Transverse colon (tissue), 4 donors: ENCODE measurements at places on chromosomes 6 and 20. TPM values are rescaled to one million over a fixed set of nuclear protein-coding genes. Genes with fewer than 3 reads are reported as not detected.

CD93 gene
- 6.3 TPM for total RNA-seq

NMBR gene
- not detected for total RNA-seq

FAXC gene
- 0.75 TPM for total RNA-seq

PRR18 gene
- not detected for total RNA-seq

SNX5 gene
- total RNA-seq, result 147 TPM

IL17A gene
- total RNA-seq, result not detected

C20orf141 gene
- not detected for total RNA-seq

TRIM15 gene
- total RNA-seq, result 90.7 TPM

ZNF184 gene
- total RNA-seq, result 7.5 TPM

HLA-DOA gene
- 1.4 TPM for total RNA-seq

DNA sequence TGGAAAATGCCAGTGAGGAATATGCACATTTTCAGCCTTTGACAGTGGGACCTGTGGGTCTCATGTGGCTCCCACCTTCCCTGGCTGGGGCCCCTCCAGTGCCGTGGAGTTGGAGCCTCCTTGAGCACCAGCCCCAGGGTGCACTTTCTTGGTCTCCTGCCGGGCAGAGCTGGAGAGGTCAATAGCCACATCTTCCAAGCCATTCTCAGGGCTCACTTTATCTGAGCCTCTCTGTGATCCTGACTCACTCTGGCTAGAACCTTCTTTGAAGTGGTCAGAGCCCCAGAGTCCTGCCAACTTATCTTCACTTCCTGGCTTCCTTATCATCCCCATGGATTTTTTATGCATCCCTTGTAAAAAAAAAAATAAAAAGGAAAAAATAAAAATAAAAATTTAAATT lies 5.7 kb downstream of the VSX1 start:
- no peak overlapping the region for H3K27ac ChIP-seq
- no peaks in the 10 kb centered on the region for H3K36me3 ChIP-seq
- no peak for DNase-seq
- H3K27me3 ChIP-seq, result peaks cover 80% of the 10 kb centered on the region
- no peak overlapping the region for H3K4me3 ChIP-seq
- H3K4me1 ChIP-seq, result peaks cover 1% of the 10 kb centered on the region

DNA sequence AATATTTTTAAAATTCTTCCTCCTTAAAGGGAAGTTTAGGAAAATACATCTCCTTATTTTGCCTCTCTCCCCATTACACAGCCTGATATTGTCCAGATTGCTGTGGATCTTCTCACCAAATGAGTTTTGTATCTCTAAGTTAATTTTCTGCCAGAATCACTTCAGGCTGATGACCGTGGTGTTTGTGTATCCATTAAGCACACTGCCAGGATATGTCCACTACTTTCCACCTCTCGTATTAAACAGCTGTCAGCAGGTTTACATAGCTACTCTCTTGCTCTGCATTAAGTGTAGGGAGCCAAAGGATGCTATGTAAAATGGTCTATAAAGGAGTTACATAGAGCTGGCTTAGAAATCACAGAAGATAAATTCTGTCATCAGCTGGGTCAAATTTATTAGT lies 201.1 kb downstream of the ZFAND3 start:
- no peak overlapping the region for H3K4me3 ChIP-seq
- no peak overlapping the region for H3K27ac ChIP-seq
- H3K4me1 ChIP-seq, result peaks cover 44% of the 10 kb centered on the region
- no peaks in the 10 kb centered on the region for H3K27me3 ChIP-seq

DNA sequence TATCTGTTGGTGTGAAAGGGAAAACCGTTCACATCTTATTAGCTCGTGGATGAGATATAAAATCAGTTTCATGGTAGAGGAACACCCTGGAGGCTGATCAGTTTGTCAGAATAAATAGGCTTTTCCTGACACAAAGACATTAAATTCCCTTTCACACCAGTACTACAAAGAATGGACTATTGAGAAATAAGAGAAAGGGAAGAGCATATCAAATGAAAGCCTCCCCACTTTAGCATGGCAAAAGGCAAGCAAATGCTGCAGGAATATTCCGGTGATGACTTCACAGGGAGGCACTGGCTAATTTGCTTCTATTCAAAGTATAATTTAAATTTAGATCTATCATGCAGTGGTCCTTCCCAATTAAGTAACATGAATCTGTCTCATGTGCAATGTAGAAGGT lies 115.9 kb upstream of the AGPAT4 start:
- H3K27ac ChIP-seq, result no peak overlapping the region
- H3K4me1 ChIP-seq, result no peaks in the 10 kb centered on the region
- H3K4me3 ChIP-seq, result no peak overlapping the region
- no peaks in the 10 kb centered on the region for H3K27me3 ChIP-seq
- no peaks in the 10 kb centered on the region for H3K36me3 ChIP-seq

GRCh38 chr6:33983109-33983716 lies 162.7 kb downstream of the GRM4 start:
- peak overlapping the region; percentile 17 for H3K4me3 ChIP-seq
- peak; percentile 74 for DNase-seq
- no peaks in the 10 kb centered on the region for H3K27me3 ChIP-seq
- no peaks in the 10 kb centered on the region for H3K36me3 ChIP-seq
- H3K4me1 ChIP-seq, result peaks cover 14% of the 10 kb centered on the region

GRCh38 chr6:35025232-35026188 lies 115.6 kb downstream of the TCP11 start:
- no peaks in the 10 kb centered on the region for H3K27me3 ChIP-seq
- H3K4me3 ChIP-seq, result no peak overlapping the region
- peak overlapping the region; percentile 91 for H3K27ac ChIP-seq
- H3K36me3 ChIP-seq, result no peaks in the 10 kb centered on the region

DNA sequence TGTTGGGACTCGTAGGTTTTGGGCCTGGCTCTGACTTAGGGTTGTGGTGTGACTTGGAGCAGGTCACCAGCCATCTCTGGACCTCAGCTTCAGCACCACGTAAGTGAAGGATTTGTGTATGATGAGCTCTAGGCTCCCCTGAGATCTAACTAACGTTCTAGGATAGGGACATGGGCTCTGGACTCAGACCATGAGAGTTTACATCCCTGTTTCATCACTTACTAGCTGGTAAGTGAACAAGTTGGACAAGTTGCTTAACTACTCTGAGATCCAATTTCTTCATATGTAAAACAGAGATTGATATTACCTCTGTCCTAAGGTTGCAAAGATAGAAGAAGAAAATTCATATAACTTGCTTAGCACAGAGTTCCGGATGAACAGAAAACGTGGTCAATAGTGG lies 20.3 kb upstream of the PNPLA1 start:
- no peak overlapping the region for H3K4me3 ChIP-seq
- H3K27ac ChIP-seq, result no peak overlapping the region

GRCh38 chr6:47457370-47457769 lies 20.2 kb upstream of the CD2AP start:
- H3K27me3 ChIP-seq, result no peaks in the 10 kb centered on the region
- no peak overlapping the region for H3K4me3 ChIP-seq
- H3K4me1 ChIP-seq, result peaks cover 9% of the 10 kb centered on the region
- no peak overlapping the region for H3K27ac ChIP-seq

- H3K4me3 ChIP-seq, result no peak overlapping the region
- no peak for DNase-seq
- no peaks in the 10 kb centered on the region for H3K4me1 ChIP-seq
- no peak overlapping the region for H3K27ac ChIP-seq
Observed at GRCh38 chr6:54415517-54415916, 107.3 kb downstream of the TINAG start.

DNA sequence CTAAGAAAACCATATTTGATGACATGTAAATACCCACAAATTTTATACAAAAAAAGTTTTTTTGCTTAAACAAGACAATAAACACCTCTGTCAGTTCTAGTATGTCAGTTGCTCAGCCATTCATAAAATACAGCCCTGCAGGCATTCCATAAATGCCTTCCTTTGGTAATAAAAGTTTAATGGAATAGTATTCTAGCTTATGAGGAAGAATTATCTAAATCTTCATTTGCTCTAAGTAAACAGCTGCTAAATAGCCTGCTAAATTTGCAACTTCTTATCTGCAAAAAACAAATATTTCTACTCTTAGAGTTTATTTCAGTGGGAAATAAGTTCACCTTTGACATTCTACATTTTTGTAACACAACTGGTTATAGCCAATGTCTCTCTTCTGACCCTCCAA lies 108.8 kb downstream of the SMLR1 start:
- H3K4me3 ChIP-seq, result no peak overlapping the region
- no peak for DNase-seq
- H3K27ac ChIP-seq, result no peak overlapping the region
- peaks cover 7% of the 10 kb centered on the region for H3K4me1 ChIP-seq

DNA sequence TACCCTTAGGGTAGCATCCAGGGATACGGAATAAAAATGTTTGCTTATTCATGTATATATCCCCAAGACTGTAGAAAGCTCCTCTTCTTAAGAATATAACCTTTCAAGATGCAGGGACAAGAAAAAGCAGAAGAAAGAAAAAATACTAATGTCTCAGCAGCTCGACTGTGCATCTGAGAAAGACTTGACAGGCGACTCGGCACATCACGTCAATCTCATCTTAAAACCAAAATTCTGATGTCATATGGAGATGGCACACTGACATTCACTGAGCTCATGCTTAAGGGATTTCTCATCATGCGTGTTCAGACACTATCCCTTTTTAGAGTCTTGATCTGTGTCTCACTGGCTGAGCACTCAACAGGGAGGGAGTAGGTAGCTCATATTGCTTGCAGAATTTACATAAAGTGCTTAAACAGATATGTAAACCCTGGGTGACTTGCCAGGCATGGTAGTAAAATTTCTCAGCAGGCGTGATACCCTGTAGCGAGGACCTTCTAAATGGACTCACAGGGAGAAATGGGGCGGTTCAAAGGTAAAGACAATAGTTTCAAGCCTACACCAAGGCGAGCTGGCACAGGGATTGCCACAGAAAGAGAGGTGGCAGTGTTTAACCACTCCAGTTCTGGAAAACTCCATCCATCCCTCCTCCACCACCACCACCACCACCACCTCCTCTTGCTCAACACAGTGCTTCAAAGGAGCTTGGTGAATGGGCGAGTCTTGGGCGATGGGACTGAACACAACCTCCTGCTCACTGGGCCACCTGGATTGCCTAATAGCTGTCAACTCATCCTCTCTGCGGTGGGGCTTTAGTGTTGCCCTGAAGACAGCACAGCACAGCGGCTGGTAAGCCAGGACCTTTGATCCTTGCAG lies 330.5 kb downstream of the TFAP2A start:
- H3K36me3 ChIP-seq, result no peaks in the 10 kb centered on the region
- no peaks in the 10 kb centered on the region for H3K27me3 ChIP-seq

GRCh38 chr6:138230759-138231380 lies 12.6 kb upstream of the PBOV1 start:
- H3K36me3 ChIP-seq, result no peaks in the 10 kb centered on the region
- no peak overlapping the region for H3K4me3 ChIP-seq
- H3K27ac ChIP-seq, result peak overlapping the region; percentile 53
- no peaks in the 10 kb centered on the region for H3K27me3 ChIP-seq

- peaks cover 22% of the 10 kb centered on the region for H3K4me1 ChIP-seq
- peak overlapping the region; percentile 88 for H3K27ac ChIP-seq
- H3K36me3 ChIP-seq, result no peaks in the 10 kb centered on the region
Observed at GRCh38 chr6:117483645-117484016, 1.2 kb downstream of the DCBLD1 start.

- H3K36me3 ChIP-seq, result no peaks in the 10 kb centered on the region
- no peaks in the 10 kb centered on the region for H3K4me1 ChIP-seq
- no peak overlapping the region for H3K27ac ChIP-seq
- no peak for DNase-seq
Observed at GRCh38 chr20:41213150-41213820, 75.9 kb downstream of the PLCG1 start.

- H3K27ac ChIP-seq, result peak within 1 kb of the TSS; percentile 84
- peaks cover 34% of the 10 kb centered on the region for H3K27me3 ChIP-seq
- H3K36me3 ChIP-seq, result no peaks in the 10 kb centered on the region
- peak within 1 kb of the TSS; percentile 6 for H3K4me3 ChIP-seq
- H3K4me1 ChIP-seq, result peaks cover 3% of the 10 kb centered on the region
Observed at GRCh38 chr6:106085984-106086813, at the start of gene PRDM1. Gene PRDM1, plus strand, starts transcription at chr6:106086336. Its CDS starts 218 bp downstream, at chr6:106086554.

GRCh38 chr6:152184917-152185574 lies 377.6 kb downstream of the ESR1 start:
- H3K27ac ChIP-seq, result peak overlapping the region; percentile 56
- H3K27me3 ChIP-seq, result no peaks in the 10 kb centered on the region
- H3K4me1 ChIP-seq, result no peaks in the 10 kb centered on the region

DNA sequence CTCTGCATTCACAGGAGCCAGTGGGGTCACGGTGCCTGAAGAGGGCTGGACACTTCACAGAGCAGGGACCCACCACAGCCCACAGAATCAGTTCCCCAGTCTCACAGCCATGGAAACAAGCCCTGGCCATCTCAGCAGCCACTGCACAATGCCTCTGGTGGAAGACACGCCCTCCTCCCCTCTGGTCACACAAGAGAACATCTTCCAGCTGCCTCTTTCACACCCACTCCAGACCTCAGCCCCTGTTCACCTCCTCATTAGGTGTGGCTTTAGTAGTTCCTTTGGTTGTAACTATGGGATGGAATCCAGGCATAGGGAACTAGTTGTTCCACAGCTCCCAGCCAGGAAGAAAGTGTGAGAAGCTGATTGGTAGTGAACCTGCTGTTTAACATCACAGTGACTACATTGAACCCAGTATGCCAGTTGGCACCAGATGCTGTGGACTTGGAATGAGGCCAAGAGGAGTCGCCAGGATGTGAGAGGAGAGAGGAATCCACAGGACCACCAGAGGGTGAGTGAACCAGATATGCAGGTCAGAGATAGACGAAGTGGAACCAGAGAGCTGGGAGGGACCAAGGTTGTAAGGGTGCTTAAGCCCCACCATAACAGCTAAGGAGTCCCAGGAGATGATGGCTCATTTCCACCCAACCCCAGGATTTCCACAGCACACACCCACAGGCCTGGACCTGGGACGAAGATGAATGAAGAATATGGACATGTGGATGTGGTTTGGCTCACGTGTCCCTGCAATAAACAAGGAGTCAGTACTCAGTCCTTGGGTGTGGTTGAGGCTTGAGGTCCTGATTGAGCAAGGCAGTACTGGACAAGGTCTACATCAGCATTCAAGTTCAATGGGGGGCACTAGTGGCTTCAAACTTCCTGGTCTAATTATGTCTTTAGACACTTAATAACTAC lies 8.8 kb upstream of the BTN3A3 start:
- no peak for DNase-seq
- no peaks in the 10 kb centered on the region for H3K27me3 ChIP-seq
- no peaks in the 10 kb centered on the region for H3K36me3 ChIP-seq
- no peaks in the 10 kb centered on the region for H3K4me1 ChIP-seq
- no peak overlapping the region for H3K4me3 ChIP-seq

- no peaks in the 10 kb centered on the region for H3K36me3 ChIP-seq
- no peaks in the 10 kb centered on the region for H3K27me3 ChIP-seq
- H3K4me3 ChIP-seq, result peak overlapping the region; percentile 85
- H3K4me1 ChIP-seq, result peaks cover 27% of the 10 kb centered on the region
Observed at GRCh38 chr6:38640216-38640909, 634 bp upstream of the BTBD9 start.
